SK-MEL-5 (cell line): ENCODE measurements at places on chromosomes 7 and 10. TPM values are rescaled to one million over a fixed set of nuclear protein-coding genes. Genes with fewer than 3 reads are reported as not detected.
A peak's percentile ranks its signal among the peaks of the same experiment; 100 is the strongest.

Gene CHN2
- total RNA-seq: 39.5 and 40.5 TPM in 2 replicates

DNA sequence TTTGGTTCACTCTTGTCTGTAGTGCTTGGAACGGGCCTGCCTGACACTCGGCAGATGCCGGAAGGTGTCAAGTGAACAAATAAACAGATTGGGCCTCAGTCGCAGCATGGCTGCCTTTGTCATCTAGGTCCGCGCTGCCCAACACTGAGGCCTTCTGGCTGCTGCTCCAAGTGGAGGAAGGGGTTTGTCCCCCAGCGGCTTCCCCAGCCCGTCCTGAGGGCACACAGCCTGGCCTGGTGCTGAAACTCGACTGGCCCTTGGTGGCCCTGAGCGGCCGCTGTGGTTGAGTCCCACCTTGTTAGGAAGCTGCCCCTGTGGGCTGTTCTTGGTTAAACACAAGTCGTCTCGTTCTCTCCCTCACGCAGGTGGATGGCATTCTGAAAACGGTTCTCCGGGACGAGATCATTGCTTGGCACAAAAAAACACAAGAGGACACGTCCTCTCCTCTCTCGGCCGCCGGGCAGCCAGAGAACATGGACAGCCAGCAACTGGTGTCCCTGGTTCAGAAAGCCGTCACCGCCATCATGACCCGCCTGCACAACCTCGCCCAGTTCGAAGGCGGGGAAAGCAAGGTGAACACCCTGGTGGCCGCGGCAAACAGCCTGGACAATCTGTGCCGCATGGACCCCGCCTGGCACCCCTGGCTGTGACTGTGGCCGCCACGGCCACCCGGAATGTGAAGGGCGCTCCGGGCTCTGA is 132.1 kb downstream of the SMURF1 start:
- DNase-seq: no peak

DNA sequence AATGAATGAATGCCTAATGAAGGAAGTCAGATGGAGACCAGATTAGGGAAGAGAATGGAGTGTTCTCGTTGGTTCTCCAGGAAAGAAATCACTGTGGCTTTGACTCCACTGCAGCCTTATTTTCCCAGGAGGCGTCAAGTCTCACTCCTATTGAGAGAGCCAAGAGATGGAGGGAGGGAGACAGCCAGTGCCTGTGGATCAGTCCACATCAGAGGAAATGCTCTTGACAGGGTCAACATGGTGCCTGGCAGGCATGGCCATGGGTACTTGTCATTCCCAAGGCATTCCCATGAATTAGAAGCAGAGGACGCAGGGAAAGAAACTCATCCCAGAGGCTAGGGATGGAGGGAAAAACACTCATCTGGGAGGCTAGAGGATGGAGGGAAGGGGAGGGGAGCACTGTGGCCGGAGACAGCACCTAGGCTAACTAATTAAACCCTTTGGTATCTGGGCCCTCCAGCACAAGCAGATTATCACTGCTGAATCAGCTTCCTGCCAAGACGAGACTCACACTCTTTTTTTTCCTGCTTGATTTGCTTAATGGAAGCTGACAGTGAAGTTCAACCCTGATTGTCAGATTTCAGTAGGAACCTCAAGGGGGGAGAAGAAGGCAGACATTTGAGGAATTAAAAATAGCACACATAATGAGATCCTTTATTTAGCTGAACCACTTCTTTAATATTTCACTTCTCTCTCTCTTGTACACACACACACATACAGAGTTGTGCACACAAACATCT is 1233.2 kb upstream of the AUTS2 start:
- no peak for DNase-seq

GRCh38 chr7:41010418-41010817 is 692.5 kb downstream of the INHBA start:
- peak; percentile 9 for DNase-seq

GRCh38 chr7:92680442-92680841 is 90.3 kb upstream of the FAM133B start:
- no peak for DNase-seq

Gene CYP26C1
- total RNA-seq: not detected in 2 replicates

Gene ZPBP
- total RNA-seq: not detected in 2 replicates

DNA sequence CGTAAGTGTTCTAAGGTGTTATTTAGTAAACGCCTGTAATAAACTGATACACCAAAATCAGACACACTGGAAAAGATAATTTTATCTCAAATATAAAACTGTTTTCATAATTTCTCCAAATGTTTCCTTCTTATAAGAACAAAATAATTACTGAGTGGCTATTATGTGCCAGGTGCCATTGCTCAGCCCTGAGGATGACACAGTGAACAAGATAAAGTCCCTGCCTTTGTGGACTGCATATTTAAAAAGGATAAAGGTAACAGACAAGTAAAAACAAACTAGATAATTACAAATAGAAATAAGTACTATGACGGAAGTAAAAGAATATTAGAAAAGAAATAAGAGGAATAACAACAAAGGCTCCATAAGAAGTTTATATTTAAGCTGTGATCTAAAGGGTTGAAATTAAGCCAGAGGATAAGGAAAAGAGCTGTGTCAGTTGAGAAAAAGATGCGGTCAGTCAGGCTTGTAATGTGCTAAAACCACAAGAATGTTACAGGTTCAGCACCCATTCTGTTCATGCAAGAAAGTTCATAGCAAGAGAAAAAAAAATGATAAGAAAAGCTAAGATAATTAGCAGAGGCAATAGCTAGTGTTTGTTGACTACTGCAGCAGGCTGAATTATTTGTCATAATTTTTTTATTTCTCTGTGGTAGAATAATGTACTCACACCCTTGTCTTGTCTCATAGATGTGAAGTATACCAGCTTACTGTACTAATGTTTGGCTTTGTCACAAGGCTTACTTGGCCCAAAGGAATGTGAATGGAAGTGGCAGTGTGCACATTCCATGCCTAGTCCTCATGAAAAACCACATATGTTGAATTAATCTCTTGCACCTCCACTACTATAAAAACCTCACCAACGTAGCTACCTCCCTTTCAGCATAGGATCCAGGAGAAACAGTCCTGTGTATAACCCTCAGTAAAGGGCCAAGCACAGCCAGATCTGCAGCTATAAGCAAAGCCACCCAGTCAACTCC is 75.1 kb downstream of the CRPPA start:
- no peak for DNase-seq

DNA sequence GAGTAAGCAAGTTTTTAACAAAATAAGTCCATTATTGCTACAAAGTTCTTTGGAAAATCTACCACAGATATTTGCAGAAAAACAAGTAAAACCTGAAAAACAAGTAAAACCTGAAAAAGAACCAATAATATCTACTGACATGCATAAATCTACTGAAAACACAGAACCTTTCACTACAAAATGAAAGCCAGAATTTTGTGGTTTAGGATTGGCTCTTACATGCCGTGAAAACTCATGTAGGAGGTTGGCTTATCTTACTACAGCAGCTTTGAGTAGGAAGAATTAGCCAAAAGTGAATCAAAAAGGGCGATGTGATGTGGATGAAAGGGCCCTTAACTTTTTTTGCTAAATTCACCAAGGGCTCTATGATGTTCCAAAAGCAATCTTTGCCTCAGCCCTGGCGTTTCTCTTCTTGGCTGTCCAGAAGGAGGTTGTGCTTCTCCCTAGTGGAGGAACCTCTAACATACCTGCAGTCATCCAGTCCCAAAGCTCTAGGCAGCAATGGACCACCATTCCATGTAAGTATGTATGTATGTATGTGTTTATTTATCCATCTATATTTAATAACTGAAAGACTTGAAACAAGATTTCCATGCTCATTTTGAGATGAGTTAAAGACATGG is 93.5 kb upstream of the ZNF804B start:
- peak; percentile 27 for DNase-seq

DNA sequence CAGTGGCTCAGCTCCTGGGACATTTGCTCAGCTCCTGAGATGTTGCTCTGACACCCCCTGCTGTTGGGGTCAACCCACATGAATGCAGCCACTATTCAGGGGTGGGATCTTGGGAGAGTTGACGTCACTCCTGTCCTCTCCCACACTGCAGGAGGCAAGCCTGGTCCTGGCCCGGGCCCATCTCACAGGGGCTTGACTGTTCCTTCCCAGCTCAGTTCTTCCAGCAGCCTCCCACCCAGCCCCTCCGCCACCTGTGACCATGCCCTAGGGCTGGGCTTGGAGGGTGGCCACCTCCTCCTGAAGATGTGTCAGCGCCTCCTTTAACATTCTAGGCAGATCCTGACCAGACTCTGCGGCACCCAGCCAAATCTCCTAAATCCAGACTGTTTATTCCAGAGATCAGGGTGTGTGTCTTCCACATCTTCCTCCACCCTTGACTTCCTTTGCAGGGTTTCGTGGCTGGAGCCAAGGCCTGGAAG is 19.1 kb upstream of the OPALIN start:
- no peak for DNase-seq

Gene NUP42
- 86.5 and 93.5 TPM in 2 replicates for total RNA-seq

Gene POU6F2
- 0.08 and 0.24 TPM in 2 replicates for total RNA-seq

DNA sequence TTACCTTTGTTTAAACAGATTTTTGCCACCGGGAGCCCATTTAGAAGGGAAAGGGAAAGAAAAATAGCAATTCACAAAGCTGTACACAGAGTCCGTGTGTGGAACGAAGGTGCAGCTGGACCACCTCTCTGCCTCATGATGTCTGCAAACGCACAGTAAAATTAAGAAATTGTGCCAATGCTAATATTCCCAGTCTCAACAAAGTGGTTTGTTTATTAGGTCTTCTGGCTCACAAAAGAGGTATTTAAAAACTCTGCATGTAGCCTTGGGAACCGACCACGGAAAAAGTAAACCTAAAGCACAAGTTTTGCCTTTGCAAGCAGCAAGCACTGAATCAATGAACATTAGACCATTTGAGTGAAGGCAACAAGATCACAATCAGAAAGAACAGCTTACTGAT is 57.7 kb downstream of the CREB3L2 start:
- DNase-seq: peak; percentile 42

DNA sequence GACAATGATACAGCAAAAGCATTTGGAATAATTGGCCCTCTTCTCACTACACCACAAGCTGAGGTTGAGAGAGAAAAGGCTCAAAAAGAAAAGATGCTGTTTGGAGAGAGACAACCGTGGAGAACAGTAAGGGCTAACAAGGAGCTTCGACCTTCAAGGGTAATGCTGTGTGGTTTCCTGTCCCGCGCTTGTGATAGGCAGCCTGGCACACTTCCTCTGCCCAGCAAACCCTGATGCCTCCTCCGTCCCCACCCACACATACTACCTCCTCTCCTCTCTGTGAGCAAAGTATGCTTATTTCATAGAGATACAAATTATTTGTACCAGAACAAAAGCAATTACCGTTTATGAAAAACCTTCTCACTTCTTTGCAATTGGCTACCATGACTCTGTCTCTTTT is 755.4 kb downstream of the KCNMA1 start:
- no peak for DNase-seq

Gene MSMB
- total RNA-seq: not detected in 2 replicates

Gene LIPK
- not detected in 2 replicates for total RNA-seq

GRCh38 chr7:30170476-30171205 is 35.9 kb downstream of the MTURN start:
- DNase-seq: no peak

DNA sequence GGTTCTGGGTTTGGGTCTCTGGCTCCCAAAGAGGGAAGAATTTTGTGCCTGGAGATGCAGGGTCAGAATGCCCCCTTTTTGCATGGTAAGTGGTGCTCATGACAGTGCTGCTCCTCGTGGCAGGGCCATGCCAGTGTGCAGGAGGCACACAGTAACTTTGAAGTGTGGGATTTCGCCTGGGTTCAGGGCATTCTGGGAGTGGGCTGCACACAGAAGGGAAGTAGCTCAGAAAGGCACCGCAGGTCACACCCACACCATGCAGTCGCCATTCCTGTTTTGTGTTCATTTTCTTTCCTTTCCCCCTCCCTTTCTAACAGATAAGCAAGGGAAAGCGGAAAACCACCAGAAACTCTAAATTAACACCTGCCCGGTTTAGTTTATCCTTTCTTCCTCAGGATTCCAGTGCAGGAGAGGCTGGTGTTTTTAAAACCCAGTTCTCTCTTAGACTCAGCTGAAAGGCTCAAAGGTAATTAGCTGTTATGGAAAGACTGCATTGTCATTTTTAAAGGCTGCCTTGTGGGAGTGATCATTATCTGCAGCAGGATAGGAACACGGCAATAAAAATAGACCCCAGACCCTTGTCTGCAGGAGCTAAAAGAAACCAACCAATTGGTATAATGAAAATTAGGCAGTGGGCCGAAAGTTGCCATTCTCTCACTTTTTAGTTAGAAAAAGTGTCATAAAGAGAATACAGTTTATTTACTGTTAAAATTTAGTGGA is 50.2 kb downstream of the EEPD1 start:
- no peak for DNase-seq

Gene NHLRC2
- 10.4 and 12.4 TPM in 2 replicates for total RNA-seq

Gene RBM20
- 1.0 and 1.2 TPM in 2 replicates for total RNA-seq
